A549 treated with Hydrocortisone at 1 μM for 4 hours (cell line): ENCODE measurements at places on chromosomes 3 and 15. TPM values are rescaled to one million over a fixed set of nuclear protein-coding genes. Genes with fewer than 3 reads are reported as not detected.

Gene GALK2
- 18.7 to 27.1 TPM (median 19.5 TPM) in 5 replicates for total RNA-seq

Gene CHL1
- not detected in 5 replicates for total RNA-seq

Gene SCAANT1
- total RNA-seq, result not detected in 5 replicates

Gene CACNA1D
- 0.47 to 1.3 TPM (median 0.83 TPM) in 5 replicates for total RNA-seq

Gene RPN1
- total RNA-seq, result 157 to 190 TPM (median 163 TPM) in 5 replicates

Gene ADAMTS17
- 0.06 to 0.15 TPM (median 0.09 TPM) in 4 of 5 replicates, not detected in the other for total RNA-seq

Gene FAM3D
- total RNA-seq, result not detected in 5 replicates

Gene UROC1
- total RNA-seq, result not detected in 5 replicates

Gene ROBO2
- not detected in 5 replicates for total RNA-seq

Gene GRM7
- total RNA-seq, result not detected in 5 replicates

Gene SLC22A14
- total RNA-seq, result 0.05 to 0.06 TPM (median 0.06 TPM) in 4 of 5 replicates, not detected in the other

Gene HYAL2
- total RNA-seq, result 25.0 to 32.7 TPM (median 30.7 TPM) in 5 replicates

Gene TMEM158
- 6.1 to 11.5 TPM (median 11.2 TPM) in 5 replicates for total RNA-seq

Gene CRABP1
- total RNA-seq, result 0.68 to 2.0 TPM (median 1.1 TPM) in 5 replicates

Gene MESP1
- total RNA-seq, result 1.2 to 8.5 TPM (median 6.7 TPM) in 5 replicates
